ENCODE measurements at places on chromosomes 5 and 9.

GRCh38 chr5:27701931-27702903 lies 663.8 kb upstream of the CDH9 start:
- no peak for DNase-seq

- no peak for DNase-seq
Observed at GRCh38 chr5:154485850-154486426, 7.9 kb upstream of the HAND1 start.

DNA sequence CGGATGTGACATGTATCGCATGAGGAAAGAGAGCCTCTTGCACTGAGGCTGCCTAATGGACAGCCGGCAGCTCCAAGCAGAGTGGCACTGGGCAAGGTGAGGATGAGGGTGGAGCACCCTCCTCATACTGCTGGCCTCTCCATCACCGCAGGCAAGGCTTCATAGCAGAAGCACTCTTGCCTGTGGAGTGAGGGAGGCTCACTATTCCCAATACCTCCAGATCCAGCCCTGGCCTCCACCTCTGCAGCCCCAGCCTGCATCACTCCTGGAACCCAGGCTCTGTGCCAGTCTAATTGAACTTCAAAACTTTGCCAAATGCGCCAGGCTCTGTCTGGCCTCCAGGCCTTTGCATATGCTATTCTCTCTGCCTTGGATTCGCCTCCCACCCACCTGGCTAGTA lies 29.7 kb upstream of the ARAP3 start:
- no peak for DNase-seq

DNA sequence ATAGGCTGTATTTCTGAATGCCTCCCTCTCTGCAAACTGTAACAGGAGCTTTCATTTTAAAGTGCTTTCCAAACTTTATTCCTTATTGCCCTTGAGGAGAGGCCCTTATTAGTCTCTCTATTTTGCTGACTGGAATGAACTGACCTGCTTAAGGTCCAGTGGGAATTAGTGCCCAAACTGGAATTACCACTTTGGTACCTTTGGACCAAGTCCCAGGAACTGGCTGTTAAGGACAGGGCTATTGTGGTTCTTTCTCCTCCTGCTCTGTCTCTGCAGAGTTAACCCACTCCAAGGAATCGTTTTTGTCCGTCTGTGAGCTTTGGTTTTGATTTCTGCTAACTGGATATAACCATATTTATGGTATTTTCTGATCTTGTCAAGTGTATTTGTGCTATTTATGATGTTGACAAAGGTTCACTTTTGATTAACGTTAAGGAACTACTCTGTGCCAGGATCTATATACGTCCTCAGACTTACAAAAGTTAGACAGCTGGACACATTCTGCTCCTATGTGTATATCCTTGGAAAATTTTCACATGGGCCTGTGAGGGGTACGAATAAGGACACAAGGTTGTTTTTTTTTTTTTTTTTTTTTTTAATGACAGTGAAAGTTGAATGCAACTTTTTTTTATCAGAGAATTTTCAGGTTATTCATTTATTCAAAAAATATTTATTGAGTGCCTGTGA lies 189.1 kb upstream of the ANKRD55 start:
- no peak for DNase-seq

DNA sequence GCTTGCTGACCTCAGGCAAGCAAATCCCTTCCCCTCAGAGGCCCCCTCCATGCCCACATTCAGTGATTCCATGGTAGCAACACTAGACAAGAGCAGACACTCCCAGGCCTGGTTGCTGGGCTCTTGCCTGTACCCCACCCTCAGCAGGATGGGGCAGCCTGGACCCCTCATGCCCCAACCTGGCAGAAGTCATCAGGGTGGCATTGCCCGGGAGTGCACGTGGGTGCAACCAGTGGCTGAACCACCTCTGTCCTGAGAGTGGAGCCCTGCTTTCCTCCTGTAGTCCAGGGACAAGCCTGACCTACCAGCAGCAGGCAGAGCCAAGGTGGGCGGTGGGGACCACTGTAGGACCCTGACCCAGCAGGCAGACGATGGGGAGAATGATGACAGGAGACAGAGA lies 65.8 kb upstream of the TBC1D2 start:
- no peak for DNase-seq

- DNase-seq = no peak
Observed at GRCh38 chr5:14720236-14720923, 55.9 kb downstream of the OTULIN start.

DNA sequence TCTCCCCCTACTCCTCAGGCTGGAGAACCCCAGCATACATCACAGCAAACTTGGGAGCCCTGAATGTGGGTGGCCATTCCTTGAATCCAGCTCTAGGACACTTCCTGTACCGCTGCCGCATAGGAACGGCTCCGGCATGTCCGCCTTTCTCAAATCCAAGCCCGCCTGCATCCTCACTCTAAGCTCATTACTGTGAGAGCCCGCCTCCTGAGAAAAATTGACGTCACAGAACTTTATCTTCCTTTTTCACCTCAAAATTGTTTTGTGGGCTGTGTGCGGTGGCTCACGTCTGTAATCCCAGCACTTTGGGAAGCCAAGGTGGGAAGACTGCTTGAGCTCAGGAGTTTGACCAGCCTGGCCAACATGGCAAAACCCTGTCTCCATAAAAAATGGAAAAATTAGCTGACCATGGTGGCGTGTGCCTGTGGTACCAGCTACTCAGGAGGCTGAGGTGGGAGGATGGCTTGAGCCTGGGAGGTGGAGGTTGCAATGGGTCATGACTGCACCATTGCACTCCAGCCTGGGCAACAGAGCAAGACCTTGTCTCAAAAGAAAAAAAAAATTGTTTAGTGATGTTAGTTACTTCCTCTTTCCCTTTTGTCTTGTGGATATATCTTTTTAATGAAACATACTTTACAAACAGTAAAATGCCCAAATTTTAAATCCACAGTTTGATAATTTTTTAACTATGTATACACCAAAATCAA lies 22.8 kb downstream of the RNF44 start:
- DNase-seq = no peak

GRCh38 chr9:79004032-79004431 lies 567.7 kb upstream of the TLE4 start:
- no peak for DNase-seq

DNA sequence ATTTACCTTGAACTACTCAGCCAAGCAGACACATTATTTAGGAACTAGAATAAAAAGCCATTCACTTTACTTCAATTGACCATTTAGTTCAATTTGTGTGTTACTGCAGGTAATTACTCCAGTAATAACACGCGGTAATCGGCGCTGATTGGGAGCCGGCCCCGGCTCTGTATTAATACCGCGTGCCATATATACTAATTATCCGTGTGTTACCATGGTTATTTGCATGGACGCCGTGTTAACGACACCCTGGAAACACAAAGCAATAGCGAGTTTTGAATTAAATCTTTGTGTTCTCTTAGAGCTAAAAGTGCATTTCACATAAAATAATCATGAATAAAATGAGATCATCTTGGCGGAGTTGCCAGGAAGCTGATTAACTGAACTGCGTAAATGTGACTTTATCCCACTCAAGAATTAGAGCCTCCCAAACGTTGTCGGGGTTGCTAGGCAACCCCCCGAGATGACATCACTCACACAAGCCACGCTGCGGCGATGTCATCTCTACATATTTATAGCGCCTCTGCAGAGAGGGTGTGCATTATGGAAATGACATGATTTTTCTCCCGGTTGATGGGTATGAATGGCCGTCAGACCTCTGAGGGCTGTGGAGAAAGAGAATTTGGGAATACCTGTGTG lies 41.4 kb upstream of the RNU6ATAC start:
- no peak for DNase-seq

DNA sequence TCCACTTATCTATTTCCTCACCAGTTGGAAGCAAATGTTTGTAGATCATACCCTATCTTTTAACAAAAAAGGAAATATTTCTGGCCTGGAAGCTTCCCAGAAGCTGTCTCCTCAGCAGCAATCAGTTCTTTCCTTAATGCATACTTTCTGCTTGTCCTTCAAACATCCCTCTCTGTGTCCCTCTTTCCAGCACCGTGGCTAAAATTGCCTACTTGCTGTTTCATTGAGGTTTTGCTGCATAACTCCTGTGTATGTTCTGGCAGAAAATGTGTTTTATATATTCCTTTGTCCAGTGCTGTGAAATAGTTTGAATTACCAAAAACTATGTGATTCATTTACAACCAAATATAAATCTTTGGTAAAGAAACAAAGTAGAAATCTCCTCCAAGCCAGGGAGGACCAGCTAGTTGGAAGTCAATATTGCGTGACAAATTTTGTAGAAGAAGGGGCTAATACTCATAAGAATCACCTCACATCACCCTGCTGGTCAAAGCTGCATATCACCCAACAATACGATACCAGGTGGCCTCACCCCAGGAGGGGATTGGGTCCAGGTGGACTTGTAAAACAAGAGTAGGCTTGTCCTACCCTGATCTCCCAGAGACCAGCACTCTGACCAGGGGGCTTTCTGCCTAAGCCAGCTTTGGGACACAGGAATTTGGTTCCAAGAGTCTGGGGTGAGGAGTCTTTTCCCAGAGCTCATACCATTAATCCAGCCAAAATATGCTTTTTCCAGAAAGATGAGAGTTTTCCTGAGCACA lies 198.4 kb upstream of the SNX2 start:
- no peak for DNase-seq
